ENCODE measurements at places on chromosomes 2 and 18.

- DNase-seq: no peak
These were observed 683 bp upstream of the TBC1D8 start for GRCh38 chr2:101151859-101152271.

DNA sequence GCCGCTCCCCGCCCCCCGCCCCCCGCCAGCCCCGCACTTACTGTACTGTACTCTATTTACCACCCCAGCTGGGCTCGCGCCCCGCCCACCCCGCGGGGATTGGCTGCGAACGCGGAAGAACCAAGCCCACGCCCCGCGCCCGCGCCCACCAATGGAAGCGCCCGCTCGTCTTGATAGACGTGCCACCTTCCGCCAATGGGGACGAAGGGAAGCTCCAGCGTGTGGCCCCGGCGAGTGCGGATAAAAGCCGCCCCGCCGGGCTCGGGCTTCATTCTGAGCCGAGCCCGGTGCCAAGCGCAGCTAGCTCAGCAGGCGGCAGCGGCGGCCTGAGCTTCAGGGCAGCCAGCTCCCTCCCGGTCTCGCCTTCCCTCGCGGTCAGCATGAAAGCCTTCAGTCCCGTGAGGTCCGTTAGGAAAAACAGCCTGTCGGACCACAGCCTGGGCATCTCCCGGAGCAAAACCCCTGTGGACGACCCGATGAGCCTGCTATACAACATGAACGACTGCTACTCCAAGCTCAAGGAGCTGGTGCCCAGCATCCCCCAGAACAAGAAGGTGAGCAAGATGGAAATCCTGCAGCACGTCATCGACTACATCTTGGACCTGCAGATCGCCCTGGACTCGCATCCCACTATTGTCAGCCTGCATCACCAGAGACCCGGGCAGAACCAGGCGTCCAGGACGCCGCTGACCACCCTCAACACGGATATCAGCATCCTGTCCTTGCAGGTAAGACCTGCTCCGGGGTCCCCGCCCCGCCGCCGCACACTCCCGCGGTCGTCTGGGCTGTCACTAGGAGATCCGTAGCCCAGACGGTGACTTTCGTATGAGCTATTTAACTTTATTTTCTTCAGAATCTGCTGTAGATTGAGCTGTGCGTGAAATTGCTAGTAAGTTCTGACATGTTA lies at the start of gene ID2:
ID2 (plus strand) TSS at position 271 of the 907 bp plus-strand sequence; CDS start at position 381, 110 bp downstream.
- DNase-seq: peak; percentile 93

GRCh38 chr2:195468771-195469170 lies 188.3 kb upstream of the SLC39A10 start:
- DNase-seq: no peak

GRCh38 chr2:72275084-72275483 lies 127.4 kb upstream of the CYP26B1 start:
- no peak for DNase-seq

- no peak for DNase-seq
These were observed 31.1 kb upstream of the CD8A start for GRCh38 chr2:86821842-86822241.

DNA sequence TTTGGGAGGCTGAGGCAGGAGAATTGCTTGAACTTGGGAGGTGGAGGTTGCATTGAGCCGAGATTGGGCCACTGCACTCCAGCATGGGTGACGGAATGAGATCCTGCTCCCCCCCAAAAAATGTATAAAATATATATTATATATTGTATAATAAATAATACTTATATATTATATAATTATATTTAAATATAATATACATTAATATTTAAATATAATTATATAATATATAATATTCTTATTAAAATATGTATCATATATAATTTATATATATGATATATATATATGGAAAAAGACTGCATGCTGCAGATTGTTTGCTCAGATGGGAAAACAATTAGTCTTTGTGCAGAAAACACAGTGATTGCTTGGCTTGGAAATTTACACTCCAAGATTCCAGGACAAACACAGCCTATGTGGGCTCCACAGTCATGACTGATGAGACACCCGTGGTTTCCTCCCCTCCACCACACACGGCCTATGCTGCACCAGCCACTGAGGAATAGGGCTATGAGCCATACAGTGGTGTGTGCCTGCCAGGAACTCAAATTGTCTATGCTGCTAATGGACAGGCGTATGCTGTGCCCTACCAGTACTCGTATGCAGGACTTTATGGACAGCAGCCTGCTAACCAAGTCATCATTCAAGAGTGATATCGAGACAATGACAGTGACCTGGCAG lies 30.0 kb downstream of the PMAIP1 start:
- no peak for DNase-seq

GRCh38 chr2:26172871-26173775 lies at the start of gene GAREM2:
GAREM2 (plus strand) TSS chr2:26173088; CDS start chr2:26173221, 133 bp downstream.
- peak; percentile 76 for DNase-seq

- no peak for DNase-seq
These were observed 24.7 kb downstream of the PKDCC start for GRCh38 chr2:42072349-42073118.

Data from HEK293T (cell line).